ENCODE measurements at places on chromosomes 7 and 10. TPM values are rescaled to one million over a fixed set of nuclear protein-coding genes. Genes with fewer than 3 reads are reported as not detected.

Gene NPC1L1
- not detected for total RNA-seq

Gene TMEM196
- not detected for total RNA-seq

Gene CD36
- total RNA-seq, result not detected

Gene OR2F2
- total RNA-seq, result not detected

Gene CHN2
- total RNA-seq, result 7.4 TPM

Gene ZNF425
- total RNA-seq, result 1.1 TPM
